ENCODE measurements at places on chromosomes 2 and 18. TPM values are rescaled to one million over a fixed set of nuclear protein-coding genes. Genes with fewer than 3 reads are reported as not detected.

Gene TOGARAM2
- total RNA-seq = 0.60 TPM

Gene SLC9A2
- not detected for total RNA-seq

Gene MREG
- 0.74 TPM for total RNA-seq

- DNase-seq = no peak
These were observed 22.7 kb upstream of the TFPI start for GRCh38 chr2:187576906-187577305.

DNA sequence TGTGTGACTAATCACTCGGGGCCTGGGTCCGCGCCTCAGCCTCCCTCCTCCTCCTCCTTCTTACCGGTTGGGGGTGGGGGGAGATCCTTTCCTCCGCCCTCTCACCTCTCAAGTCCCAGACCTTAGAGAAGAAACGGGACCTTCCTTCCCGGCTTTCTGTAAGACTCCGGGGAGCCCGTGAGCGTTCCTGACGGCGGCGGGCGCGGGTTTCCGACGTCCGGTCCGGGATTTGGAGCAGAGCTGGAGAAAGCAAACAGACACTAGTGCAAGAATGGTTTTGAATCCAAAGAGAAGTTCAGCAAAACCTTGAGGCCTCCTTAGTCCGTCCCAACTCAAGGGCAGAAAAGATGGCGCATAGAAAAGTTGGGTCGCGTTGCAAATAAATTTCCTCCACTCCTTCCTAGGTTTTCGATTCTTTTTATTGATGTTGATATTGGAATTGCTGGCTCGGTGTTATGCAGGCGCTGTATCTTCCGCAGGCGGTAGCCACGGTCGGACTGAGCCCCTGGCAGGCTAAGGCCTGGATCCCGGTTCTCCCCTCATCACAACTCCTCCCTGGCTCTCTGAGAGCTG is 2.0 kb downstream of the DLX1 start:
- DNase-seq = no peak

DNA sequence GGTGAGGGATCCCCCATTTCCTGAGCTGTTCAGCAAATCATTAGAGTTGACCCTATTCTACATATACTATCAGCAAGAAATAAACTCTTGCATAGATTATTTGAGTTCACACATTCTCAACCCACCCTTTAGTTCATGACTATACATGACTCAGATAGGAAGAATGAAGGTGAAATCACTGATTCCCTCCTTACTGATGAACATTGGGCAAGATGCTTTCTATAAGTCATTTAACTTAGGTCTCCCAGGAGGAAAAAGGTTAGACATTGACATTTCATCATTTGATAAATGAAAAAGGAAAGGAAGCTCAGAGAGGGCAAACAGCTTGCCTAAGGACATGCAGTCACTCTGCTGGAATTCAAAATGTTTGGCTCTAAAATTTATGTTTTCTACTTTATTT is 408.0 kb downstream of the TMEM182 start:
- DNase-seq = no peak

GRCh38 chr2:239839306-239839705 is 185.8 kb downstream of the NDUFA10 start:
- no peak for DNase-seq

DNA sequence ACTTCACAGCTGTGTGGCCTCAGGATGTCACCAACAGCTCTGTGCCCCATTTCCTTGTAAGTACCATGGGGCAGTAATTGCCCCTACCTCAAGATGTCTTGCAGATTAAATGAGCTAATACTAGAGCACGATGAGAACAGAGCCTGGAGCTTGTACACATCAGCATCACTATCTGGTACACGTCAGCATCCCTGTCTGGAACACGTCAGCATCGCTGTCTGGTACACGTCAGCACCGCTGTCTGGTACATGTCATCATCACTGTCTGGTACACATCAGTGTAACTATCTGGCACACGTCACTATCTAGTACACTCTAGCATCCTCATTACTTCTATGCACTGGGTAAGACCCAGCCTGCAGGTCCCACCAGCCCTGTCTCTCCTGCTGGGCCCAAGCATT is 37.2 kb downstream of the AQP12A start:
- DNase-seq = no peak

DNA sequence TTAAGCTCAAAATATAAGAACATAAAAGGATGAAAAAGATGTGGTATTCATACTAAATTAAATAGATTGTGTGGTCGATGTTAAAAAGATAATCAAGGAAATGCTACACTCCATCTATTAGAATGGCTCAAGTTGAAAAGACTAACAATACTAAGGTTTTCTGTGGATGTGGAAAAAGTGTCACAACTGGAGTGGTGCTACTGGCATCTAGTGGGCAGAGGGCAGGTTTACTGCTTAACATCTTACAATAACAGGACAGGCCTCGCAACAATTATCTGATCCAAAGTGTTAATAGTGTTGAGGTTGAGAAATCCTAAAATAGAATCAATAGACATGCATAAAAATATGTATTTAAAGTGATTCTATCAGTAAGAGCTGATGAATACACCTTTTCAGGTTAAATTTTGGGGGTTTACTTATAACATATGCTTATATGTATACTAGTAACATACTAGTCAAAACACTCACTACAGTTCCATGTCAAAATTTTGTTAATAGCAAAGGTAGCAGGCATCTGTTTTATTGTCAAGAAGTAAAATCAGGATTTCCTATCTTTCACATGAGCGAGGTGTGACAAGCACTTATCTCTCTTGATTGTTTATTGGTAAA is 91.5 kb upstream of the TMEFF2 start:
- no peak for DNase-seq

GRCh38 chr2:148201075-148202004 is 180.4 kb downstream of the MBD5 start:
- peak; percentile 78 for DNase-seq

DNA sequence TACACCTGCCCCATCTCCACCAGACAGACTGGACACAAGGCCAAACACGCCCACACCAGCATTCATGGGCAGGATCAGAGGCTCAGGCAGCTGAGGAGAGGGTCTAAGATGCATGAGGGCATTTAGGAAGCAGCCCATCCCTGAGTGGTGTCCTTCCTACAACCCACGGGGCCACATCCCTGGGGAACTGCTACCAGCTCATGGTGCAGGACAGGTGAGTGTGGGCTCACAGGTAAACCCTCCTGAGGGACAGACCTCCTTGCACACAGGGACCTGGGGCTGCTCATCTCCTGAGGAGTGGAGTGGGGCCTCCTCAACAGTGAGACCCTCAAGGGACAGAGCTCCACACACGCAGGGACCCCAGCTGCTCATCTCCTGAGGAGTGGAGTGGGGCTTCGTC is 14.6 kb downstream of the PARD6G start:
- no peak for DNase-seq
